ENCODE measurements at places on chromosomes 4 and X. TPM values are rescaled to one million over a fixed set of nuclear protein-coding genes. Genes with fewer than 3 reads are reported as not detected.

GRCh38 chr4:72365981-72366380 lies 203.0 kb downstream of the ADAMTS3 start:
- no peak for DNase-seq

DNA sequence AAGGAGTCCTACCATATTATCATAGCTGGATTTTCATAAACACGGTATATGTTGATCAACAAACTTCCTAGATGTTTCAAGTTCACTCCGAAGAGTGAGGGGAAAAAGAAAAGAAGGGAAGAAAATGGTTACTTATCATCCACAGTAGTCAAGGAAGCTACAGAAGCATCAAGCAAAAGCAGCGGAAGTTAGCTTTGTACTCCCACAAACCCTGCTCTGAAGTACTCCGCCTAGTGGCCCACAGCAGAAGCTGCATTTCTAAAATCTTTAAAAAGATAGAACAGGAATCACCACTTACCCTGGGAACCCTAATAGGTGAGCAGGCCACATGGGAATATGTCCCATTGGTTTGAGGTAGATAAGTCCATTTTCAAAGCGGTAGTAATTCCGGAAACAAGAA lies 28.5 kb upstream of the FRG1 start:
- no peak for DNase-seq

DNA sequence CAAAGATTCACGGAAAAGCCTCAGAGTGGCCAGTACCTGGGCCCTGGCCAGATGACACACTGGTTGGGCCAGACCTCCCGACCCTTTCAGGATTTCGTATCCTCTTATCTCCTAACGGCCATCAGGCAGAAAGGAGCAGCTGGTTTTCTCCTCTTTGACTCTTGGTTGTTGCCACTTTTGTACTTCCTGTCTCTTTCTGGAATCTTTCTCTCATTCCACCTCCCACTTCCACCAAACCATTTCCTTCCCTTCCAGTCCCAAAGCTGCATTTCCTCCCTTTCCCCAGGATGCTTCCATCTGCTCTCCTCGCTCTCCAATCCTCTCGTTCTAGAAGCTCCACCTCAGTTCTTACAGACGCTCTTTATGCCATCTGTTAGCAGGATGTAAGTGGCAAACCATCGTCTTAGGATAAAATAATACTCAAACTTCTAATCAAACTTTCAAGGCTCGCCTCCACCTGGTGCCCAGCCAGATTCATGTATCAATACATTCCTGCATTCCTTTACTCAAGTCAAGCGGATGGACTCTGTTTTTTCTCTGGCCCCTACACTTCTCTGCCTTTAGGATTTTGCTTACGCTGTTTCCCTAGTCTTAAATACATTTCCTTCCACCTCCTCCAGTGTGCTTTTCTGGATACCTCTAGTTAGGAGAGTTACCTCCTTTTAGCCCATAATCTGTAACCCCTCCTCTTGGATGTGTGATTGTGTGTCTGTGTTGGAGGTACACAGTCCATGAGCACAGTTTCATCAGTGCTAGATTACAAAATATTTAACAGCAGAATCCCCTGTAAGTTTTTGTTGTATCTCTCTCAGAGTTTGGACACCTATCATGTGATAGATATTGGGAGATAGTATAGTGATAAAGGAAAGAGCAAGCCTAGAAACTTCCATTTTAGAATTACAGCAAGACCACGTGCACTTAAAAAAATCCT lies 70.4 kb downstream of the LDB2 start:
- peak; percentile 4 for DNase-seq

DNA sequence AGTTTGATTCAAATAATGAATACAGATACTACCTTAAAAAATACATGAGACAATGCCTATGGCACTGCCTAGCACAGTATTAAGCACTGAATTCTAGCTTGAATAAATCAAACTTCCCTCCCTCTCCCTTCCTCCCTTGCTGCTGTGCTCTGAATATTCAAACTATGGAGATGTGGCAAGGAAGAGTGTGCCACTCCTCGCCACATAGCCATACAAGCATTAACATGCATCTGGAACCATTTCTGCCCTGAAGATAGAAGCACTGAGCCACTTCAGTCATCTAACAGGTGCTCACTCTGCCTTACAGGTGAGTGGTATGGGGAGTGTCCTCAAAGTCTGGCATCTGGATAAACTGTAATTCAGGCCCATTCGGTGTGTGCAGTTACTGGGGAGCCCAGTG lies 276.9 kb downstream of the ARHGAP24 start:
- no peak for DNase-seq

DNA sequence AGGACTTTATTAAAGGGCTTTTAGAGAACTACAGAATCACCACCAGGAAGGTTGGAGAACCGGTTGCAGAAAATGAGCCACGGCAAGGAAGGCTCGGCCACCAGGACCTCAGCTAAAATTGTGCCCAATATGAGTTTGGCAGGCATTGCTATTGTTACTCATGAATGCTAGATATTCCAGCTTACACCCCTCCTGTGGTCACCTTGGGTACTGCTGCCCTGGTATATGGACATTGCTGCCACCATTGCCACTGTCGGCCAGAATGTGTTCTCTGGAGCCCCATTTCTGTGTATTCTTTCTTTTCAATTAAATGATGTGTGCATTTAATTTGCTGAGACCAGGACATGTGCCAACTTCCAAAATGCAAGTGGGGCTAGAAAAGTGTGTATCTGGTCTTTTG lies 626.7 kb upstream of the BOD1L1 start:
- peak; percentile 6 for DNase-seq

DNA sequence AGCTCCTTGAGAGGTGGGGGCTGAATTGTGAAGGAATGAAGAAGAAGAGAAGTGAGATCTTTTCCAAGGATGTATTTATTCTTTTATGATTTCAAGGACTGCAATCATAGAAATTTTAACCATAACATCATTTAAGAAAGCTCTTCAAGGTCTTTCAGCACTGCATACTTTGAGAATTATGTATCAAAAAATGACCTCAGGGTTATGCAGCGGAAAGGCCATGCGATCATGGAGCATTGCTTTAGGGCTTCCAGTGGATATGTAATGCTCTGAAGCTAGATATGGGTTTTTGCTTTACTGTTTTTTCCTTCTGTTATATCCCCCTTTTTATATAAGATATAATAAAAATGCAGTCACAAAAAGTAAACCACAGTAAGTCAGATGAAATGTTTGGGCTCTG lies 38.7 kb downstream of the SGMS2 start:
- DNase-seq: peak; percentile 42

- DNase-seq: no peak
Observed at GRCh38 chr4:76275486-76276124, 24.1 kb downstream of the FAM47E start.

The RS1 gene
- not detected for total RNA-seq

The CD40LG gene
- total RNA-seq: not detected

Measured in IMR-90 (cell line).